ENCODE measurements at places on chromosomes 3 and 15. TPM values are rescaled to one million over a fixed set of nuclear protein-coding genes. Genes with fewer than 3 reads are reported as not detected.

The LNP1 gene
- polyA plus RNA-seq = 7.8 TPM

The GRK7 gene
- not detected for polyA plus RNA-seq

The GOLGA6L10 gene
- 0.95 TPM for polyA plus RNA-seq

The TGM4 gene
- 0.12 TPM for polyA plus RNA-seq

The MOBP gene
- 0.16 TPM for polyA plus RNA-seq

The C3orf20 gene
- 0.30 TPM for polyA plus RNA-seq

The CMTM8 gene
- polyA plus RNA-seq = 10.0 TPM

The PTX3 gene
- 3.4 TPM for polyA plus RNA-seq

The CCDC33 gene
- polyA plus RNA-seq = 6.6 TPM

The POPDC2 gene
- 3.4 TPM for polyA plus RNA-seq

The PPM1L gene
- polyA plus RNA-seq = 6.9 TPM

The CPNE4 gene
- 0.29 TPM for polyA plus RNA-seq

GRCh38 chr3:32780735-32781210 lies 37.0 kb upstream of the TRIM71 start:
- DNase-seq = peak; percentile 58

DNA sequence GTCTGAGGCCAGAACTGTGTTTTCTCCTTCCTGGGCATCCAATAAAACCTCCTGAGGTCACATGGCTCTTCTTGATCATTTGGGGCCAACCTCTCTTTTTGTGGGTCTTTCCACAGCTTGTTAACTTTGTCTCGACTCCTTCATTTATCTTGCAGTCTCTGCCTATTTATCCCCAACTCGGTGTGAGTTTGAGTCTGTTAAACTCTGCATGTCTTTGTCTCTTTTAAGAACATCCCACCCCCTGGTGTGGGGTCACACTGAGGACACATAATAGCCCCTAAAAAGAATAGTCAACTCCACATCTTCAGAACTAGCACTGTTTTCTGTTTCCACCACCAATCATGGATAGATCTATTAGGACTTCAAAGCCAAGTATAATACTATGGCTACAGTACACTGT lies 187.2 kb downstream of the TLE3 start:
- DNase-seq = no peak

DNA sequence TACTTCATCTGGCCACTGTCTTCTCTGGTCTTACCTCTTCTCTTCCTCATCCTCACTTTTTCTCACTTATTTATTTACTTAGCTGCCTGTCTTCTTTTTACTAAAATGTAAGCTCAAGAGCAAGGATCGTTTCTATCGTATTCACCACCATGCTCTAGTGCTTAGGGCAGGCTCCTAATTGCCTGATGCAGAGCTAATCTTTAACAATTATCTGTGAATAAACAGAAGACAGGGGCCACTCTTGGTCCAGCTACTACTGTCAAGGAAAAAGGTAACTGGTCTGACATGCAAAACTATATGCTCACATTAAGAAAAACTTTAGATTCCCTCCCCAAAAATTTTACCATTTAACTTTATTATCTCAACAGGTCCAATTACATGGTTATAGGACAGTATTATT lies 17.5 kb downstream of the PIK3R4 start:
- no peak for DNase-seq

DNA sequence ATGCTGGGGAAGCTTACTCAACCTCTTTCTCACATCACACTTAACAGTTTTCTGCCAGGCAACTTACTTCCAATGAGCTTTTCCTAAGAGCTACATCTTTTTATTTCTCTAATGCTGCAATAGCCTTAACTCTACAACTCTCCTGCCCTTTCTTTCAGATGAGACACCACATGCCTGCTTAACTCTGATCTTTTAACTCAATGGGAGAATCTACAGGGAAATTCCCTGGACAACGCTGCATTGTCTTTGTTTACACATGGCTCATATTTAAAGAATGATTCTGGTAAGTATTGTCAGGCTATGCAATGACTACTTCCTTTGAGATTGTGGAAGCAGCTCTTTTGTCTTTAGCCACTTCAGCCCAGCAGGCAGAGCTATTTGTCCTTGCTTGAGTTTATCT lies 353.1 kb upstream of the BCHE start:
- no peak for DNase-seq

GRCh38 chr3:160856450-160856849 lies 100.4 kb downstream of the PPM1L start:
- DNase-seq = no peak

- no peak for DNase-seq
Measured at GRCh38 chr3:154656486-154656885, 226.5 kb upstream of the GPR149 start.

- no peak for DNase-seq
Measured at GRCh38 chr3:132406587-132406986, 10.7 kb upstream of the DNAJC13 start.

DNA sequence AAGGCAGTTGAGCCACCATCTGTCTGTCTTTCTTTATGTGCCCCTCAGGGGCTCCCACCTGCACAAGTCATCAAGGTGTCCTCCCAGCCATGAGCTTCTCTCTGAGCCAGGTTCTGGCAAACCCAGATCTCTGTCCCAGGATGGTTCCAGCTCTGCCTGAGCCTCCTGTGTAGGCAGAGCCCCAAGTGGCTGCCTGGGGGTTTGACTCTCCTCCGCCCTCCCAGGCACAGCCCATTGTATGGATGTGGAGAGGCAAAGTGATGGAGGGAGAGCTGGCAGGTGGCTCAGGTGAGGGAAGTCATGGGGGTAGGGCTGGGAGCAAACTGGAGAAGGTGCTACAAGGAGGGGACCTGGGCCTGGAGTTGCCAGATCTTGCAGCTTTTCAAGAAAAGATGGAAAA lies 56.9 kb downstream of the GRIP2 start:
- no peak for DNase-seq

DNA sequence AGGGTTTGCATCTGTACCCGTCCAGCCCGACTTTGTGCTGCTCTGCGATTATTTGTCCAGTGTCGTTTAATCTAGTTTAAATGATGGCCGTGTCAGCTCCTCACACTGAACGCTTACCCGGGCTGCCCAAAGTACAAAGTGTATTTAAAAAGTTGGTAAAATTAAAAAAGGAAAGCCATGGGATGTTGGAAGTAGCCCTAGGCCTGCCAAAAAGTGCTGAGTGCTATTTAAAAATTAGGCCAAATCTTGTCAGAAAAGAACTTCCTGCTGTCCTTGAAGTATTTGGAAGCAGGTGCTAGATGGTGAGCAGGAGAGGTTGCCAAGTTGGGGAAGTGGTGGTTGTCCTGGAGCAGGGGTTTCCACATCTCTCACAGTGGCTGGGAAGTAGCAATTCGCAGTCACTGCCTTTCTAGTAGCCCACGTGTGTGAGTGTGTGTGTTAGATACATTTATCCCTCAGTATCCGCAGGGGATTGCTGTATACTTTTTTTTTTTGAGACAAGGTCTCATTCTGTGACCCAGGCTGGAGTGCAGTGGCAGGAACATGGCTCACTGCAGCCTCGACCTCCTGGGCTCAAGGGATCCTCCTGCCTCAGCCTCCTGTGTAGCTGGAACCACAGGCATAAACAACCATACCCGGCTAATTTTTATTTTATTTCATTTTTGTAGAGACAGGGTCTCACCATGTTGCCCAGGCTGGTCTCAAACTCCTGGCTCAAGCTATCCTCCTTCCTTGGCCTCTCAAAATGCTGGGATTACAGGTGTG lies 664 bp downstream of the PPCDC start:
- DNase-seq = no peak

GRCh38 chr3:54303517-54304375 lies 181.4 kb downstream of the CACNA2D3 start:
- DNase-seq = no peak

DNA sequence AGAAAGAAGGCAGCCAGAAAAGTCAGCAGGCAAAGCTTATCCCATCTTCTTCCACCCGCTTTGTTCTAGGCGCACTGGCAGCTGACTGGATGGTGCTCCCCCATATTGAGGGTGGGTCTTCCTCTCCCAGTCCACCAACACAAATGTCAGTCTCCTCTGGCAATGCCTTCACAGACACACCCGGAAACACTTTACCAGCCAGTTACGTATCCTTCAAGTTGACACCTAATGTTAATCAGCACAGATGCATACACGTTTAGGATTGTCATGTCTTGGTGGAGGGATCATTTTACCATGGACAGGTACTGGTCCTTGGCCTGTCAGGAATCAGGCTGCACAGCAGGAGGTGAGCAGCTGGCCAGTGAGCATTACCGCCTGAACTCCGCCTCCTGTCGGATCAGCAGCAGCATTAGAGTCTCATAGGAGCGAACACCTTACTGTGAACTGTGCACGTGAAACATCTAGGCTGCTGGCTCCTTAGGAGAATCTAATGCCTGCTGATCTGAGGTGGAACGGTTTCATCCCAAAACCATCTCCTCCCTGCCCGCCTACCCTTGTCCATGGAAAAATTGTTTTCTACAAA lies 59.1 kb upstream of the PYDC2 start:
- no peak for DNase-seq

- DNase-seq = no peak
Measured at GRCh38 chr15:90213818-90214204, 12.7 kb downstream of the SEMA4B start.

GRCh38 chr3:170751083-170751898 lies 118.7 kb downstream of the RPL22L1 start:
- no peak for DNase-seq

- no peak for DNase-seq
Measured at GRCh38 chr15:59941612-59942011, 62.5 kb upstream of the FOXB1 start.

GRCh38 chr3:4850928-4851265 lies 128.3 kb upstream of the BHLHE40 start:
- DNase-seq = no peak

GRCh38 chr15:95596496-95596895 lies 734.0 kb upstream of the NR2F2 start:
- no peak for DNase-seq

GRCh38 chr3:144129536-144130214 lies 158.1 kb downstream of the DIPK2A start:
- no peak for DNase-seq

- peak; percentile 26 for DNase-seq
Measured at GRCh38 chr3:15858547-15859506, 61.0 kb upstream of the ANKRD28 start.

DNA sequence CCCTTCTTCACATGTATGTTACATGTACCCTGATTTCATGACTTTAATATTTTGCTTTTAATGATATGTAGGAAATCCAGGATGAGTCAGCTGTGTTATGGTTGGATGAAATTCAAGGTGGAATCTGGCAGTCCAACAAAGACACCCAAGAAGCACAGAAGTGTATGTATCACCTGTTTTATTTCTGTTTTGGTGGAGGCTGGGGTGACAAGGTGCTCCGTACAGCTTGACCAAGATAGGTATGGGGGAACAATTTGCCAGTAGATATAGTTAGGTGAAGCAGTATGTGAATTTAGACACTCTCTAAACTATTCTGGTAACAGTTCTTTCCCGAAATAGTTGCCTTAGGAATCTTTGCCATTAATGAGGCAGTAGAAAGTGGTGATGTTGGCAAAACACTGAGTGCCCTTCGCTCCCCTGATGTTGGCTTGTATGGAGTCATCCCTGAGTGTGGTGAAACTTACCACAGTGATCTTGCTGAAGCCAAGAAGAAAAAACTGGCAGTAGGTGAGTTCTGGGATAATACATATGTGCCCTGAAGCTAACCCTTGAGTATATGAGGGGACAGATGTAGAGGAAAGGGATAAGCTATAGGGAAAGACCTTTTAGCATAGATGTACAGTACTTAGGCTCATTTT lies 63.7 kb upstream of the CRTC3 start:
- no peak for DNase-seq

- DNase-seq = no peak
Measured at GRCh38 chr15:78907577-78907976, 34.9 kb downstream of the MORF4L1 start.

DNA sequence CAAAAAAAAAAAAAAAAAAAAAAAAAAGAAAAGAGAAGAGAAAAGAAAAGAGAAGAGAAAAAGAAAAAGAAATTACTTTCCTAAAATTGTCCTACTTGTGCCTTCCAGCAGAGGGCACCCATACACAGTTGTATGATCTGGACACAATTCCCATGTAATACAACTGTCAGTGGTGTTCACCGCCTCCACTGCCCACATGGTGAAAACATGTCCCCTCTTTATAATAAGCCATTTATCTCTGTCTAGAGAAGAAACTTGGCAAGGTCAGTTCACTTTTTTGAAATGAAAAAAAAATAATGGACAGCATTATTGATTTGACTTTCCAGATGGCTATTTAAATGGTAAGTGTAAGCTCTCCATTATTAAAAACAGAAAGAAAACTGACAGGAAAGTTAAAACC lies 459.4 kb downstream of the GBE1 start:
- peak; percentile 15 for DNase-seq

DNA sequence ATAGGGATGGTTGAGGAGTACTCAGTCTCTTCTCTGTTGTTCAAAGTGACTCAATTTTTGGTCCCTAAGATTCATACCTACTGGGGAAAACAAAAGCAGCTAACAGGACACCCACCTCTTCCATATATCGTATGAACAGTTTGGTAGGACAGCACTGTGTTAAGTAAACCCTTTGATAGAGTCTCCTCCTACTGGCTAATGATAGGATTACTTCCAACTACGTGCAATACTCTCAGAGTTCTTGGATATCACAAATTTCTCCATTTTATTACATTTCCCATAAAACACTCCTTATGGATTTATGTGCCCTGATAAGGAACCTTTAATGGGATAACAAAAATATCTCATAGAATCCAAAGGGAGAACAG lies 200.2 kb upstream of the GOLGA6L4 start:
- peak; percentile 11 for DNase-seq

- no peak for DNase-seq
Measured at GRCh38 chr15:57215881-57216280, 160.4 kb upstream of the CGNL1 start.

DNA sequence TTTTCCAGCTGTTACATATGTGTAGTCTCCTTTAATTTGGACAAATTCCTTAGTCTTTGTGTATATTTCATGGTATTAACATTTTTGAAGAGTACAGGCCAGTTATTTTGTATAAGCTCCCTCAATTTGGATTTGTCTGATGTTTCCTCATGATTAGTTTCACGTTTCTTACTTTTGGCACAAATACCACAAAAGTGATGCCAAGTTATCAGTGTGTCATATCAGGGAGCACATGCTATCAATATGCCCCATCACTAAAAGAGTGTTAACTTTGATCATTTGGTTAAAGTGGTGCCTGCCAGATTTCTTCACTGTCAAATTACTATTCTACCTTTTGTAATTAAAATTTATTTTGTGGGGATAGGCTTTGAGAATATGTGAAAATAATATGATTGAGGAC lies 14.6 kb downstream of the PCNP start:
- DNase-seq = no peak

- DNase-seq = no peak
Measured at GRCh38 chr3:123499322-123499721, 50.4 kb upstream of the ADCY5 start.
